ENCODE measurements at places on chromosomes 2 and 18.

- DNase-seq = no peak
Measured at GRCh38 chr18:68121308-68121707, 593.6 kb downstream of the TMX3 start.

DNA sequence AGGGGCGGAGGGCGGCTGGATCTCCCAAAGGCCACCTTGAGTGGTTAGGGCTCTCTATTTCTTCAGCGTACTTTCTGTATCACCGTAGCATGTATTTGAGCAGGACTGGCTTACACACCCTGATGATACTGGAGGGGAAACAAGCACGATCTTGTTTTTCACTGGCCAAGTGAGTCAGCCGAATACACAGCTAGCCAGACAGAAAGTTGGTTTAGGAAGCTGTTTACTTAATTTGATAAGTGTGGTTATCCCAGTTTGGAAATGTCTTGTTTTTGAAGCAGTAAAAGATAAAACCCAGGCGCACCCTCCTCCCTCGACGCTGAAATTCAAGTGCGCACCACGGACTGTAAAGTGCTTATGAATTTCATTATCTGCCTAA lies 582 bp downstream of the RIOK3 start:
- DNase-seq = no peak

DNA sequence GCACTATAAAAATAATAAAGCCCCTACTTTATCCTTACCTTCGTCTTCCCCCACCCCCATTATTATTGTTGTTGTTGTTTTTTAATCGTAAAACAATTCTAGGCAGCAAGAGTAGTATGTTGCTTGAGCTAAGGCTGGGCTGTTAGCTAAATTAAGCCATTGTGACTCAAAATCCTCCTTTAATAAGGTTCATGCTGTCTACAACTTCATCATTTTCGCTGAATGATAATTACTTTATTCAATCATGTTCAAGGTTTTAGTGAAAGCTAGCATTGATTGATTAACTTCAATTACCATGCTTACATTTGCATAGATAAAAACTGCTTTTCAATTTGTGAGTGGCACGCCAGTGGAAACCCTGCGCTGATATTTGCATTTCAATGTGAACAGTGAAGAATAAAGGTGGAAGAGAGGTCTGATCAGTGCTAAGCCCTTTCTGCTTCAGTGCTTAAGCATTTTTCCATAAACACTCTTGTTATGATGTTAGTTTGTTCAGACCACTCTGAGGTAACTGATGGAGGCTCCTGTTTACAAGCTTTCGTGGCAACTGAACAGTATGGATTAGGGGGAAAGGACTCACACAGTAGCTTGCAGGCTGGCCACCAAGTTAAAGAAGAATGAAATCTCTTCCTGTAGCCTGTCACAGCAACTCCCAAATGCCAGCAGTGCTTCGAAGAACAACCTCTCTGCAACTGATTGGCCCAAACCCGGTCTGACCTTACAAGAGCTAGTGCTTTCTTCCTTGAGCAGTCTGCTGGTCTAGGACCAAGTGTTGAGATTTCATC lies 156.8 kb downstream of the GPD2 start:
- DNase-seq = no peak

GRCh38 chr18:30652387-30652786 lies 390.2 kb downstream of the DSC3 start:
- DNase-seq = no peak

GRCh38 chr18:2854875-2855274 lies 8.1 kb downstream of the EMILIN2 start:
- DNase-seq = no peak

- DNase-seq = no peak
Measured at GRCh38 chr18:63980896-63981460, 11.1 kb downstream of the SERPINB8 start.
